ENCODE measurements at places on chromosomes 1 and 21.

DNA sequence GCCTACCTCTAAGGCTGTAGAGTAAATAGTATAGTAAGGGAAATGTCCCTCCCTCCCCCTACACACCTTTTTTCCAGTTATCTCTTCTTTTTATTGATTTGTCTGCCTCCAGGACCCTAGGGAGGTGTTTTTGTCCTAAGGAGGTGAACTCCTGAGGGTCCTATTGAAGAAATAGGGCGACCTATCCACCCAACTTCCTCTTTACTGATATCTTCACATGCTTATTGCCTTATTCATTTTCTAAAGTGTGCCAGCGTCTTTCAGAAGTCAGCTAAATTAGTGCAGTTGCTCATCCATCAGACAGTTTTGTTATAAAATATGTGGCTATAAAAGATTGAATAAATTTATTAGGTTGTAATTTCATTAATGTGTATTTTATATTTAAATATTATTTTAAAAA, 5.9 kb downstream of the BACH1 start:
- DNase-seq: no peak

- DNase-seq: no peak
Observed at GRCh38 chr1:102529446-102529845, 532.7 kb upstream of the OLFM3 start.

GRCh38 chr1:155940482-155940992, 901 bp upstream of the RXFP4 start:
- peak; percentile 68 for DNase-seq

- DNase-seq: no peak
Observed at GRCh38 chr21:39461419-39461818, 9.6 kb downstream of the SH3BGR start.

- DNase-seq: no peak
Observed at GRCh38 chr1:63316598-63316983, 5.8 kb upstream of the FOXD3 start.

DNA sequence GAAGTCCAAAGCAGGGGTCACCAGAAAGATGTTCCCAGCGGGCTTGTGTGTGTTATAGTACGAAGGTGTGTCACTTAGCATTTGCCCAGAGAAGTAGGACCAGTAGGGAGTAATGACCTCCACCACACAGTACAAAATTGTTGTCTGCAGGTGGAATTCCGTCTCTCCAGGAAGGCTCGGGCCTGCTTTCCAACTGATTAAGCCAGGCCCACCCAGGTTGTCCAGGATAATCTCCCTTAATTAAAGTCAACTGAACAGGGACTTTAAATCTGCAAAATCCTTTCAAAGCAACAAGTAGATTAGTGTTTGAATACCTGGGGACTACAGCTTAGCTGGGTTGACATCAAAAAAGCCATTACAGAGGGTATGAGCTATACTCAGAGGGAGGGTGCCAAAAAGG, 131.3 kb downstream of the BACH1 start:
- DNase-seq: no peak

DNA sequence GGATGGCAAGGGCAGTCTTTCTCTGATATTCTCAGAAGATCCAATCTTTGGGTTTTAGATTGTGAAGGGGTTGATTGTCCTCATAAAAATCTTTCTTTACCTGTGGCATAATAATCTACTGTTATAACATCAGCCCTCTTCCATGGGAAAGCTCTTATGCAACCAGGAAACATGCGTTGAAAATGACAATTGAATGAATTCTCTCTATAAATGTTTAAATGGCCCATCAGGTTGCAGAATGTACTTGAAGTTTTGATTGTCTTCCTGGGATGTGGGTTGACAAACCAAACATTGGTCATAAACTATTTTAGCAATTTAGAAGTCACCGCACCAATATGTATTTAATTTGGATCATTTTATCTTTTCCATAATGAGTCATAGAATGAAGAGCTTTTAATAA, 31.7 kb upstream of the ITLN1 start:
- DNase-seq: no peak

GRCh38 chr1:207866471-207867135, 44.3 kb downstream of the CD34 start:
- DNase-seq: no peak

DNA sequence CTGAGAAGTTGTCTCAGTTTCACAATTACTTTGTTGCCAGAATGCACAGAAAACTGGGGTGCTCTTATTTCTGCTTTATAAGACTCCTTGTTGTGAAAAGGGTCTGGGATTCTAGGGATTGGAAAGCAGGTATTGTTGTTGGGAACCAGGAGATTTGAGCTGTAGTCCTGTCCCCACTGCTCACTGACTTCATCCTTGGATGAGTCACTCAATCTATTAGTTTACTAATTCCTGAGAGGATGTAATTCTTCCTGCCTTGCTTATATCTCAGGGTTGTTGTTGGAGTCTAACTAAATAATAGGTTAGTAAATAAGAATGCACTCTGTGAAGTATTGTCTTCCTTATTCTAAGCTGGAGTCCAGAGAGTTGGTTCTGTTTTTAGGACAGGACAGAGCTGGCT, 172.5 kb upstream of the GALNT2 start:
- DNase-seq: no peak

GRCh38 chr1:206464456-206464964, 5.8 kb upstream of the IKBKE start:
- no peak for DNase-seq
